Adrenal gland (tissue), 19 donors: ENCODE measurements at places on chromosomes 16 and 17. TPM values are rescaled to one million over a fixed set of nuclear protein-coding genes. Genes with fewer than 3 reads are reported as not detected.

DNA sequence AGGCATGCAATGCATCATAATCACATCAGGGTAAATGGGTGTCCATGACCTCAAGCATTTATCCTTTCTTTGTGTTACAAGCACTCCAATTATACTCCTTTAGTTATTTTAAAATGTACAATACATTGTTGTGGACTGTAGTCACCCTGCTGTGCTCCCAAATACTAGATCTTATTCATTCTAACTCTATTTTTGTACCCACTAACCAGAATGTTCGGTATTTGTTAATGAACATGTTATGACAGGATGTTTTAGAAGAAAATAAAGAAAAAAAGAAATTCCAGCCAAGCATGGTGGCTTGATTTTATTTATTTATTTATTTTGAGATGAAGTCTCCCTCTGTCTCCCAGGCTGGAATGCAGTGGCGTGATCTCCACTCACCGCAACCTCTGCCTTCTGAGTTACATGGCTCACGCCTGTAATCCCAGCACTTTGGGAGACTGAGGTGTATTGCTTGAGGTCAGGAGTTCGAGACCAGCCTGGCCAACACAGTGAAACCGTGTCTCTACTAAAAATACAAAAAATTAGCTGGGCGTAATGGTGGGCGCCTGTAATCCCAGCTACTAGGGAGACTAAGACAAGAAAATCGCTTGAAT, 1.8 kb upstream of the NDE1 start:
- H3K36me3 ChIP-seq, result no peaks in the 10 kb centered on the region
- no peaks in the 10 kb centered on the region for H3K4me1 ChIP-seq
- H3K4me3 ChIP-seq, result no peak overlapping the region
- no peak overlapping the region for H3K27ac ChIP-seq

Gene EMP2
- total RNA-seq, result 34.0 TPM

Gene KCNH6
- total RNA-seq, result 0.39 TPM

Gene C16orf95
- total RNA-seq, result 6.3 TPM

Gene HES7
- total RNA-seq, result not detected
